ENCODE measurements at places on chromosomes 2 and 18.

GRCh38 chr2:229445019-229445418 lies 173.9 kb upstream of the PID1 start:
- peak; percentile 89 for DNase-seq

- no peak for DNase-seq
Observed at GRCh38 chr2:38129987-38130386, 54.0 kb upstream of the CYP1B1 start.

GRCh38 chr2:112093216-112093615 lies 38.1 kb downstream of the TMEM87B start:
- no peak for DNase-seq

DNA sequence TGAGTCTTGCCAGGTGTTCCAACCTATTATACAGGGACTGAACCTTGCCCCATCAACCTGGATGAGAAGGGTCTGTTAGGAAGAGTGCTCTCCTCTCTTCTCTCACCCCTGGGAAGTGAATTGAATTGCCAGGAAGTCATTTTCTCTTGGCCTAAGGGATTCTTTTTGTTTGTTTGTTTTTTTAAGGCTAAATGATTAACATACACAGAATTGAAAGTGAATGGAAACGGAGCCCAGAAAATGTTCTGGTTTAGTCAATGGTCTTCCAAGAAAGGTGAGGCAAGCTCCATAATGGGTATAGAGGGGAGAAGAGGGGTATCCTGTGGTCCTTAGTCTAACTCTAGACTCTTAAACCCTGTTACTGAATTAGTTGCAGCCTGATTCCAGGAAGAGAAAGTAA lies 189.1 kb downstream of the FSHR start:
- no peak for DNase-seq

GRCh38 chr2:12296915-12297314 lies 419.8 kb upstream of the TRIB2 start:
- no peak for DNase-seq

DNA sequence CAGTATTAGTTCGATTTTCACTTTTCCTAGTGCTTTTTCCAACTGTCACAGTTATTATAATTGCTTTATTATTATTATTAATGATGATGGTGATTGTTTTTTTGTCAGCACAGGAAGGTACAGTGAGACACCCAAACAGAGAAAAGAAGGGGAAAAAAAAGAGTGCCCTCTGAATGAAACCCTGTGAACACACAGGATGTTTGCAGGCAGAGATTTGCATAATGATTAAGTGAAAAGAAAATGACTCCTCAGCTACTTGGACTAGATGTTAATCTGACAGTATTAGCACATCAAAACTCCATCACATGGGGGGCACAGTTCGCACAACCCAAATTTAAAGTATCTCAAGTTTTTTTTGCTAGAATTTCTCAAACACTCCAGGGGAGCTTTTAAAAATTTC lies 32.9 kb downstream of the ADD2 start:
- DNase-seq, result no peak

- DNase-seq, result no peak
Observed at GRCh38 chr2:56170988-56171387, 12.8 kb upstream of the CCDC85A start.

DNA sequence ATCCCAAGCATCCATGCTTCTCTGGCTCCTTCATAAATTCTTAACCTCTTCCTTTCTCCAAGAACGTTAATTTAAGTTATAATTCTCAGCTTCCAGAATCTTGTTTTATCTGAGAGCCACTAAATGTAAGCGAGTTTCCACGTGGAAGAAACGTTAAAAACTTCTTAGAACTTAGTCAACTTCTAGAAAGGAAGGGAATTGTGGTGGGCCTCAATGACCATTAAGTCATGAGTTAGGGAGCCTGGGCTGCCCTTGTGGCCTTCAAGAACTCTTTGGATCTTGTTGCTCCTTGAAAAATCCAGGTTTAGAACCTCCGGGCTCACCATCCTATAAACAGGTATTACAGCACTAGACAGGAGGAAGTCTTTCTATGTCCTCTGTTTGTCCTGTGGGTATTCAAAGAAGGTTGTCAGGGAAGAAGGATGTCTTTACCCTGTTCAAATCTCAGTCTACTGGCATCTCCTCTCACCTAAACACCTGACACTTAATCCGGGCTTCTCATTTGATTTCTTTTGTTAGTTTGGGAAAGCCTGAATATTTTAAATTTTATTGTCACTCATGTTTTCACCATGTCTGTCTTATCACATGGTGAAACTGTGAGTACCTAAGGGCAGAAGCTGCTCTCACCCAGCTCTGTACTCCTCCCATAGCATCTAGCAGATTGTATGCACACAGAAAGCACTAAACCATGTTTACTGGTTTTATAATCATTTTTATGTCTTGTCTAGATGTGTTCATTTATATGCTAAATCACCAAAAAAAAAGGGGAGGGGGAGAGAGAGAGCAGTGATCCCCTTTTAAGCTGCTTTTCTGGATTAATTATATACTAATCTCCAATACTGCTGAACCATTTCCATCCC lies 6.3 kb downstream of the RND3 start:
- DNase-seq, result no peak

DNA sequence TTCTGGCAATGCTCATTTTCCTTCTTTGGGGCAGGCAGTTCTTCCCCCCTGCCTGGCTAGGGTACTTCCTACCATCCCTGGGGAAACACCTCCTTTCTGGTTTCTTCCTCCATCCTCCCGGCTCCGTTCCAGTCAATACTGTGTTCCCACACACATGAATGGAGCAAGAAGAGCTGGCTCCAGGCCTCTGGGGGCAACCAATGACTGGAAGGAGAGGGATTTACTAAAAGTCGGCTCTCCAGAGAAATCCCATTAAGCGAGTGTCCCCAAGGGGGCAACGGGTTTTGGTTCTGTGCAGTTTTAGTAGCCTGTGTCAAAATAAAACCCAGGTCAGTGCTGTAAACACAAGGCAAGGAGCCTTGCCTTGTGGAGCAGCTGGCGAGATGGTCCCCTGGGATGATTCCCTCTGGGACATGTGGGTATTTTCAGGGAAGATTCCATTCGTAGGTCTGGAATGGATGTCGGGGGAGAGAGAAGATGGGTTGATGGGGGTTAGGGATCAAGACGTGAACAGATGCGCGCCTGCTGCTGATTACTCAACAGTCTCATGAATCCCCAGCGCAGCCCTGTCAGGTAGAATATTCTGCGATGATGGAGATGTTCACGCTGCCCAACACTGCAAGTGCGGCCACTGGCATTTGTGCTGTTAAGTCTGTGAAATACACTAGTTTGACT lies 32.0 kb downstream of the EMILIN2 start:
- no peak for DNase-seq

DNA sequence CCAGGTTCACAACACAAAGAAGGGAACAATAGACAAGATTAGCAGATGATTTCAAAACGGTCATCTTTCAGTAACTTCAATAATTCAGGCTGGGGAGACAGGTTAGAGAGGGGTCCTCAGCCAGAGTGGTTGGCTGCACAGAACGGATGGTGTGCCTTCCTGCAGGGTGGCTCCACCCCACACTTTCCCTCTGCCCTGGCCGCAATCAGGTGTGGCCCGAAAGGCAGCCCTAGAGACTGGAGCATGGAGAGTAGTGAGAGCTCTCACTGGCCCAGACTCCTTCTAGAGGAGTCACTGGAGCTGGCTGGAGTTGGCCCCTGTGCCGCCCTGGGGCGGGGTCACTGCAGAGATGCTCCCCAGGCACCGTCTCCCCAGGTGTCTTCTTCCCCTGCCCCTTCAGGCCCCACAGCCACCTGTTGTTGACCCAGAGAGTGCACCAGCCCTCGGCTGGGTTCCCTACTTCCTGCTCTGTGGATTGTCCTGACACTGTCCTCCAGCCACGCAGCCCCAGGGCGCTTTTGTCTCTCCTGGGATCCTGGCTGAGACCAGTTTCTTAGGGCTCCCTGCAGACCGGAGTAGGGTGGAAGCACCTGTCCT lies 126.8 kb downstream of the PXDN start:
- DNase-seq, result peak; percentile 34

- DNase-seq, result no peak
Observed at GRCh38 chr2:175450029-175450760, 268.7 kb upstream of the ATP5MC3 start.

- DNase-seq, result peak; percentile 57
Observed at GRCh38 chr2:38750011-38750890, 910 bp downstream of the SRSF7 start.

- no peak for DNase-seq
Observed at GRCh38 chr2:127641846-127642507, 4.0 kb upstream of the GPR17 start.

- DNase-seq, result no peak
Observed at GRCh38 chr18:62957885-62958472, 242.6 kb downstream of the PHLPP1 start.

- DNase-seq, result no peak
Observed at GRCh38 chr2:42147641-42148274, 21.4 kb upstream of the EML4 start.

DNA sequence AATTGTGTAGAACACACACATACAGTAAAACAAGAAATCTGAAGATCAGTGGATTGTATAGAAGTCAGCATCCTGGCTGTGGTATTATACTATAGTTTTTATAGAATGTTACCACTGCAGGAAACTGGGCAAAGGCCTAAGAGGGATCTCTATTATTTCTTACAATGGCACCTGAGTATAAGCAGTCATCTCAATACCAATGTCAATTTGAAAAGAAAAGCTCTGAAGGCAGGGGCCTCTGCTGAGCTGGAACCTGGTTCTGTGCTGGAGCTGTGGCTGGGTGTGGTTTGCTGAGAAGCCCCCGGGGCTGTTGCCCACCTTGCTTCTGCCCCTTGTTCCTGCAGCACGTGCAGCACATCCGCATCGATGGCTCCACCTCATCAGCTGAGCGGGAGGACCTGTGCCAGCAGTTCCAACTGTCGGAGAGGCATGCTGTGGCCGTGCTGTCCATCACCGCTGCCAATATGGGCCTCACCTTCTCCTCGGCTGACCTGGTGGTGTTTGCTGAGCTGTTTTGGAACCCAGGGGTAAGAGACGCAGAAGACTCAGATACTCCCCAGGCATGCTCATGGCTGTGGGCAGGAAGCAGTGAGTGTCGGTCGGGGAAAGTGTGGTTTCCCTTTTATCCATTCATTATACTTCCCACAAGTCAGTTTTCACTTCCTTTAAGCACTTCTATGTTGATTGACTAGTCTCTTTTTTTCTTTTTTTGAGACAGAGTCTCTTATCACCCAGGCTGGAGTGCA lies 23.5 kb upstream of the RPL37A start:
- DNase-seq, result no peak

DNA sequence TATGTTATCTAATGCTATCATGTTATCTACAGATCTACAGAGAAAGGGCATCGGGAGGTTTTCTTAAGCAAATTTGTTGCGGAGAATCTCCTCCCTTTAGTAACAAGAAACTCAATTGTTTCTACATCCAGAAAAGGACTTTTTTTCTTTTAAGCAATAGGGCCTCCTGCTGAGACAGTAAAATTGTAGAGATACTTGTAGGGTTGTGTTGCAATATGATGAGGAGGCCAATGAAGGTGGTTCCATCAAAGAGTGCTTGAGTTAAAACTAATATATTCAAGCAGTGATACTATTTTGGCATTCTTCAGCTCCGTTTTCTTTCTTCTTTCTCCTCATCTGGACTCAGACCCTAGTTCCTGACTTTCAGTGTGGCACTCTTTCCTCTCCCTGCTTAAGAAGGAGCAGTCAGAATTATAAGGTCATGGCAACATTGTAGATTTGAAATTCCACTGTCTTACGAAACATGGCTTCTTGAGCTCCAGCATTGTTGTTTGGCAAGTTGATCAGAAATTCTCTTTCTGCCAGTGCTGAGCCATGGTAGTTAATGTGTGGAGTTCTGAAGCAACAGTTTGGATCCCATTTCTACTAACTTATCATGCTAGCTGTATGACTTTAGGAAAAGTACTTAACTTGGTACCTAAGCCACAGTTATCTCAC lies 202.0 kb upstream of the SLC14A2 start:
- no peak for DNase-seq

DNA sequence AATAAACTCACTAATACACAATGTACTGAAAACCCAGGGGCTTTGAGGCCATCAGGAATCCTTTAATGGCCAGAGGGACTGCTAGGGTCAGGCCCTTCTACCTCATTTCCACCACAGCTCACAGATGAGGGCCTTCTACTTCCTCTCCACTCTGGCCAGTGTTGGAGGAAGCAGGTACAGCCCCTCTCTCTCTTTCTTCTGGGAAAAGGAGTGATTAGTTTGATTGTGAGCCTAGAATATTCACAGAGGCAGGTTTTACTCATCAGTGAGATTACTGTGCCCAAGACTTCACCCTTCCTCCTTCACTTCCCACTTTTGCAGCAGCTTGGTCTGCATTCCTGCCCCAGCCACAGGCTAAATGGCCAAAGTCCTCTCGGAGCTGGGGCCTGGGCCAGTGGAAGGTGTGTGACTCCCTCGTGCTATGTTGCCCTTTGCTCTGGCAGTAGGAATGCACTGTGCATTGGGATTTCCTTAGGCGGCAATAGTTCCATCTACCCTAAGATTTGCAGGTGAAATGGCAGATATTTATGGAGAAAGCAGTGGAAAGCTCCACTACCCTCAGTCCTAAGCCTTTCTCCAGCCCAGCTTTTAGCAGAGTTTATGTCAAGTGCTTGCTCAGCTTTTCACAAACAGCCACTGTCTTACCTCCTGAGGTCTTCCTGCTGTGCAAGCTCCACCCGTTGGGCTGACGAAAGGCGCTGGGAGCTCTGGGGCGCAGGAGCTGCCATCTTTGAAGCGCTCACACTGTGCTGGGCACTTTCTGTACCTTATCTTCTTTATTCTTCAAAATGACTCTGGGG lies 36.2 kb upstream of the YES1 start:
- DNase-seq, result no peak

DNA sequence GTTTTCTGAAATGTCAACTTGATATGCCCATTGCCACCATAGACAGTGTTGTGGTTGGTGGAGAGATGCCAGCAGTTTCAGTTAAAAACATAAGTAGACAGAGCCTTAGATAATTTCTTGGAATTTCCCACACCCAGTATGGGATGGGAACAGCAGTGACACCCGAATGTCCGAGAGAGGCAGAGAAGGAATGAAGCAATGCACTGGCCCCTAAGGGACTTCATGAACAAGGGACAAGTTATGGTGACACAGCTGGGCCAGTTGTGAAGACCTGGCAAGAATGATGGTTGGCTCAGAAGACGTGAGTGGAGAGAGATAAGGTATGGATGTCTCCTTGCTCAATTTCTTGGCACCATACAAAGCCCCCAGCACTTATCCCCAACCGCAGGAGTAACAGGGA lies 165.2 kb upstream of the APCDD1 start:
- DNase-seq, result no peak

Measured in RKO (cell line).